Cortex of kidney (tissue), 1 donor: ENCODE measurements at places on chromosomes 3 and 15.

DNA sequence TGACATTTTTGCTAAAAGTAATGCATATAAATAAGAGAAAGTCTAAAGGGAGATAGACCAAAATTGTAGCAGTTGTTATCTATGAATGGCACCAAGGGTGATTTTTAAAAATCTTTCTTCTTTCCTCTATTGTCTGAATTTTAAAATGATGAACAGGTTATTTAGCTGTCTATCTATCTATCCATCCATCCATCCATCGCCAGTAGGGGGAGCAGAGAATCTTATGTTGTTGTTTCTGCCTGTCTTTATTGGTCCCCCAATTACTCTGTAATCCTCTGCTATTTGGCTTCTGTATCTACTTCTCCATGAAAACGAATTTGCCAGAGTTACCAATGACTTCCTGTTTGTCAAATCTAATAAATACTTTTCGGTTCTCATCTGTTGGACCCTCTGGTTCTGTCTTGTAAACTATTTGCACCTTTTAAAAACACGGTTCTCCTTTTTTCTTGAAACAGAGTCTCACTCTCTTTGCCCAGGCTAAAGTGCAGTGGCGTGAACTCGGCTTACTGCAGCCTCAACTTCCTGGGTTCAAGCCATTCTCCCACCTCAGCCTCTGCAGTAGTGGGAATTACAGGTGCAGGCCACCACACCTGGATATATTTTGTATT is 86.0 kb downstream of the ECT2 start:
- DNase-seq: no peak

GRCh38 chr3:156577736-156578135 is 22.8 kb upstream of the SSR3 start:
- DNase-seq: no peak

- DNase-seq: no peak
Observed at GRCh38 chr15:48842501-48842900, 31.6 kb upstream of the CEP152 start.

- no peak for DNase-seq
Observed at GRCh38 chr15:69167218-69167846, 6.9 kb downstream of the GLCE start.

DNA sequence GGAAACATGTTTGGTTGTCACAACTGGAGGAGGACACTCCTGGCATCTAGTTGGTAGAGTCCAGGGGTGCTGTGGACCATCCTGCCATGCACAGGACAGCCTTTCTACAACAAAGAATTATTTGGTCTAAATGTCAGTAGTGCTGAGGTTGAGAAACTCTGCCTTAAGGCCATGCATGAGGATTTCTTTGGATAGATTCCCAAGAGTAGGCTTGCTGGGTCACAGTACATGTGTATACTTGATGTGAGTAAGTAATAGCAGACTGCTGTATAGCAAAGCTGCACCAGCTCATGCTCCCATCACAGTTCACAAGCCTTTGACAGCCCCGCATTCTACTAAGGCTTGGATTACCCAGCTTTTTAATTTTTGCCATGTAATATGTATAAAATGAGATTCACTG is 151.3 kb downstream of the MFSD1 start:
- DNase-seq: no peak

DNA sequence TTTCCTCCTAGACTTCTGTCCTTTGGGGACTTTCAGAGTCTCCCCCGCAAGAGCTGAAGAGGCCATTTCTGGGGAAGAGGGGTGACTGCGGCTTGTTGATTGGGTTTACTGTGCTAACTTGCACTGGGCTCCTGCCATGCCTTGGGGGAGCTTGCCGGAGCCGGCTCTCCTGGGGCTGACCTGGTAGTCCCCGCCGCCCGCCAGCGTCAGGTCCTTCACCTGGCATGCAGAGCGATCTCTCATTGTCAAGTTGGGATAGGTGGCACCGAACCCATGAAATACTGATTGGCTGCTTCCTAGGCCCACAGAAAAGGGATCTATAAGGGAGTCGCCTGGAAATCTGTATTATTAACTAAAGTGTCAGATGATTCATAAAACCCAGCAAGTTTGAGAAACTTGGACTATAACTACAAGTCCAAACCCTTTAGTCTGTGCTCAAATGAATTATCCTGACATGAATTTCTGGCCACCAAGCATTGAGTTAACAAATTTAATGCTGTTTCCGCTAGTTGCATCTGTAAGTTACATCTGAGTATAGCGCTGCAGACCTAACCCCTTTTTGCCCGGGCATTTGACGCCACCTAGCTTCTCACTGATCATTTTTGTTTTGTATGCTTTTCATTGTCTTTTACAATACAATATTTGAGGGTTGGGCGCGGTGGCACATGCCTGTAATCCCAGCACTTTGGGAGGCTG is 607 bp upstream of the IMP3 start:
- DNase-seq: no peak

DNA sequence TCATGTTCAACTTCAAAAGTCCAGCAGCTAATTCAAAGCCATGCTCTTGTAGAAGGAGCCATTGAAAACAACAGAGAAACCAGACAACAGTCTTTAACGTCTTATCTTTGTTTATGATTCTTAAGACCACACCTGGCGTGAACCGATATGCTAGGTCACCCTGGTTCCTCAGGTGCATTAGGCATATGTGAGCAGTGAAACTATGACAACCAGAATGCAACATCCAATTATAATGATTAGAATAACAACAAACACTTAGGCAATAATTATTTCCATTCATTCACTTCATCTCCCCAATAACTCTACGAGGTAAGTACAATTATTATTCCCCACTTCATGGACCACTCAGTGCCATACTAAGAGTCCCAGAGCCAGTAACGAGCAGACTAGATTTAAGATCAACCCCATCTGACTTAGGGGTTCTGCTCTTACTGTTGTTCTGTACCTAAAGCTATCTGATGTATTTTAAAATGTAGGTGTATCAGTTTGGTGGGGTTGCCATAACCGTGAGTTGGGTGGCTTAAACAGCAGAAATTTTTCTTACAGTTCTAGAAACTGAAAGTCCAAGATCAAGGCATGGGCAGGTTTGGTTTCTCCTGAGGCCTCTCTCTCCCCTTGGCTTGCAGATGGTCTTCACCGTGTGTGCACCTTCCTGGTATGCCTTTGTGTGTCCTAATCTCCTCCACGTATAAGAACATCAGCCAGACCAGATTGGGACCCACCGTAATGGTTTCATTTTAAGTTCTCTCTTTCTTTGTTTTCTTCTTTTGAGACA is 997.8 kb upstream of the CFAP20DC start:
- no peak for DNase-seq

DNA sequence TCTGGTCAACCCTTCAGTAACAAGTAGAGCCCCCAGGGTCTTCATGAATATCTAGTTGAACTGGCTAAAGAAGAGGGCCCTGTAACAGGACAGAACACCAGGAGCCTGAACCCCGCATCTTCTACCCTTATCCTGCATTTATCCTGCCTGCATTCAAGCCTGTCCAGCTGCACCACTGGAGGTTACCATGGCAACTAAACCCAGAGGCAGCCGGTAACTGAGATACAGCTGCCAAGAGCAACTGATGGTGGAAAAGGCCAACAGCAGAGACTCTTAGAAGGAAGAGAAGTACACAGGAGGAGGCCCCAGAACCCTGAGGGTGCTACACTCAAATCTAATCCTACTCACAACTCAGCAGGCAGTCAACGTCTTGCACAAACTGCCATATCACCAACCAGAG is 3.7 kb upstream of the PRKAR2A start:
- no peak for DNase-seq

- no peak for DNase-seq
Observed at GRCh38 chr3:191499307-191500080, 38.5 kb downstream of the PYDC2 start.

GRCh38 chr3:95189348-95189747 is 1126.5 kb downstream of the NSUN3 start:
- no peak for DNase-seq

- DNase-seq: no peak
Observed at GRCh38 chr3:25027650-25028049, 400.4 kb upstream of the RARB start.

GRCh38 chr3:63990733-63991132 is 32.6 kb downstream of the PSMD6 start:
- no peak for DNase-seq

DNA sequence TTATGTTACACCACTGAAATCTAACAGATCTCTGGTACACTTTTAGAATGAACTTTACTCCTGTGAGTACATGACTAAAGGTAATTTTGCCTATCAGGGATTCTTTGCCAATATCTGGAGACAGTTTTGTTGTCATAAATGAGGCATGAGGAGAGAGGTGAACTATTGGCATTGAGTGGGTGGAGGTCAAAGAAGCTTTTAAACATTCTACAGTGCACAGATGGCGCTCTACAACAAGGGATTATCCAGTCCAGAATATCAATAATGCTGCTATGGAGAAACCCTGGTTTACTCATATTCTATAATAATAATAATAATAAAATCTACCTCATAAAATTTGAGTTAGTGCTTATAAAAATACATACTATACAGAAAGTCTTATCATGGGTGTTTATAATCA is 702.3 kb downstream of the SI start:
- no peak for DNase-seq

GRCh38 chr3:54165865-54166264 is 43.5 kb downstream of the CACNA2D3 start:
- DNase-seq: no peak

DNA sequence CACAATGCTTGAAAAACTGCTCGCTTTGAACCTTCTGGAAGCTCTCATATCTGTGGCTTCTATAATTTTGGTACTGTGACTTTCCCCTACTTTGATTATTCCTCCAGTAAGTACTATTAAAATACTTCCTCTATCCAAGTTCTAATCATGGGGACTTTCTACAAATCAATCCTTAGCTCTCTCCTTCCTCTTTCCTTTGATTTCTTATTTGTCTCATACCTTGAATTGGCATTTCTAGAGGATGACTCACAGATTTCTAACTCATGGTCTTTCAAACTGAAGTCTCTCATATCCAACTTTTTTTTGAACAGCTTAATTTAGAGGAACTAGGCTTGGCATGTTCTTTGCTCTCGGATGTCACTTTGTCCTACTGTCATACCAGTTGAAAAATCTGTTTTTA is 241.8 kb downstream of the TBC1D5 start:
- DNase-seq: no peak

- DNase-seq: no peak
Observed at GRCh38 chr3:113812854-113813253, 25.7 kb upstream of the GRAMD1C start.

- no peak for DNase-seq
Observed at GRCh38 chr15:74387141-74387541, 19.7 kb upstream of the CYP11A1 start.

- DNase-seq: no peak
Observed at GRCh38 chr3:51422211-51422610, 31.1 kb downstream of the RBM15B start.

DNA sequence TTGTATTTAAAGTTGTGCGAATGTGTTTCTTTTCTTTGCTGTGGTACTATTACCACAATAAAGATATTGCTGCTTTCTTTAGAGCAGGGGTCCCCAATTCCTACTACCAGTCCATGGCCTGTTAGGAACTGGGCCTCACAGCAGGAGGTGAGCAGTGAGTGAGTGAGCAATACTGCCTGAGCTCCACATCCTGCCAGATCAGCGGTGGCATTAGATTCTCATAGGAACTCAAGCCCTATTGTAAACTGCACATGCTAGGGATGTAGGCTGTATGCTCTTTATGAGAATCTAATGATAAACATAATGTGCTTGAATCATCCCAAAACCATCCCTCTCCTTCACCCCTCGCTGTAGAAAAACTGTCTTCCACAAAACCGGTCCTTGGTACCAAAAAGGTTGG is 41.6 kb downstream of the DMXL2 start:
- DNase-seq: no peak

DNA sequence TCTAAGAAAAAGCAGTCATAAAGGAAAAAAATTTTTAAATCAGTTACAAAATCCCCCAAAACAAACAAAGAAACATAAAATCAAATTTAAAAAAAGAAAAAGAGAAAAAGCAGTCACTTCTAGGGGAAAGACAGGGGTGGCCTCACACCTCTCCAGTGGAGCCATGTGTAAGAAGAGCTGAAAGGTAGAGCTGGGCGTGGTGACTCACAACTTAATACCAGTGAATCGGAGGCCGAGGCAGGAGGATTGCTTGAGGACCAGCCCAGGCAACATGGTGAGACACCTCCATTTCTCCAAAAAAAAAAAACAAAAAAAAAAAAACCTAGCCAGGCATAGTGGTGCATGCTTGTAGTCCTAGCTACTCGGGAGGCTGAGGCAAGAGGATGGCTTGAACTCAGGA is 14.7 kb downstream of the MESD start:
- no peak for DNase-seq

- no peak for DNase-seq
Observed at GRCh38 chr3:44208086-44208485, 33.6 kb upstream of the TOPAZ1 start.

GRCh38 chr3:188559072-188559429 is 405.1 kb downstream of the LPP start:
- DNase-seq: no peak

DNA sequence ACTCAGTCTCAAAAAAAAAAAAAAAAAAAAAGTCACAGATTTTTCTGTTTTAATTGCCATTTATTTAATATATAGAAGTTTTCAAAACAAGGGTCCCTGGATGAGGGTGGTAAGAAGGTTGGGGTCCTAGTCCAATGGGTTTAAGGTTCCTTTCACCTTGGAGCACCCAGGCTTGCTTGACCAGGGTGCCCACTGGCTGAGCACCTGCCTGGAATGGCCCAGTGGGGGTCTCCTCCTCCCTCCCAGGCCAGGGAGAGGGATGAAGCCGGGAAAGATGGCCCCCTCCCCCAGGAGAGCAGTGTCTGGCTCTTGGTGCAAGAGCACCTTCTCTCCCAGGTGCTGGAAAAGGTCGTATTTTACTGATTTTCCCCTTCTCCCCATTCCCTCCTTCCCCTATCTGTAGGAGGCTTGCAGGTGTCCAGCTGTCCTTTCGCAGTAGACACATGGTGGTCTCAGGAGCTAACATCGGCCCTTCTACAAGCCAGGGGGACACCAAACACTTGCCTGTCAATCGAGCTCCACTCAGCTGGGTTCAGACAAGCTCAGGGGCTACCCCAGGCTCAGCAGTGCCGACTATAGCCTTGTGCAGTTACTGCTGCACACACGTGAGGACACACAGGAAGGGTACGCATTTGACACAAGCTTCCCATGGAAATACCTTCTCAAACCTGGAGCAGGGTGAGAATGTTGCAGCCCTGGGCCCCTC is 112.3 kb upstream of the KLF13 start:
- DNase-seq: no peak

DNA sequence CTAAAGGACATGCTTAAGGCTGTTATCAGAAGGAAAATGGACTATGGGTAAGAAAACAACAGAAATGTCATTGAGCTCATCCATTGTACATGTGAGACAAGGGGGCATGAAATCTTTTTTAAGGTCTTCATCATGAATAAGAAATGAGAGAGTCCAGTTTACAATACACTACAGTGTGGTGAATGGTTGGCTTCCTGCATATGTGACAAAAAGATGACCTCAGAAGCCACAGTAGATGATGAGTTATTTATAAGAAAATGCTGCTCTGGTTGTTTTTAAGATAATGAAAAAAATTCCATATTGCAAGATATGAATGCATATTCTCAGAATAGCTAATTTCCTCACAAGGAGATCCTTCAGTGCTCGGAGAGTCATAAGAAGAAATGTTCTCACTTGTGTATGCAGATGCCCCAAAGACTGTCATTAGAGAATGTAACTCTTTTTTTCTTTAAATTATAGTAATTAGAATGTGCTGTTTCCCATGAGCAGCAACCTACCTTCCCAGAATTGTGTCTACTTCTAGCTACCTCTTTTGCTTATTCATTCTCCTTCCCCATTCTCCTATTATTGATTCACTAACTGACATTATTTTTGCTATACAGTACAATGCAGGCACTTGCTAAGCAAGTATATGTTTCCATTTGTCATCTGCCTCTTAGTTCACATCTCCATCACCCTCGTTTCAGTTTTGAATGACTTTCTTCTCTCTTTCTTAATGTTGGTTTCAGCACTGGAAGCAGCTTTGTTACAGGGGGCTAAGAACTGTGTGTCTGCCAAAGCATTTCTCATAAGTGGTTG is 152.0 kb upstream of the PEX5L start:
- no peak for DNase-seq
